ENCODE measurements at places on chromosomes 1 and 21.

DNA sequence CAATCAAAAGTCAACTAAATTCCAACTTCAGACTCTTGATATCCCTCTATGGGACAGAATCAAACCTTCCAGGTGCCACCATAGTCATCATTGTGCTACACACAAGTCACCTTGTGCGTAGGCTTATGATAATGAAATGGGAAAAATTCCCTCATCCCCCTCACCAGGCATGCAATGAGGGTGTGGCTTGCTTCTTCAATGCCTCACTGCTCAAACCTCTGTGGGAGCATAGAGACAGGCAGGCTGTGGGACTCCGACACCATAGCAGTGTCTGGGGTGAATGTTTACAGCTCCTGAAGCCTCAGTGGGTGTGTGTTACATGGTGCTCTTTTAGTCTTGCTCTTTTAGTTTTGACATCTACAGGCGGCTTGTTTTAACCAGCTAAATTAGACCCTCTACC lies 42.4 kb downstream of the ZNF697 start:
- DNase-seq = no peak

GRCh38 chr1:9671377-9672140 lies 20.0 kb downstream of the PIK3CD start:
- peak; percentile 47 for DNase-seq

DNA sequence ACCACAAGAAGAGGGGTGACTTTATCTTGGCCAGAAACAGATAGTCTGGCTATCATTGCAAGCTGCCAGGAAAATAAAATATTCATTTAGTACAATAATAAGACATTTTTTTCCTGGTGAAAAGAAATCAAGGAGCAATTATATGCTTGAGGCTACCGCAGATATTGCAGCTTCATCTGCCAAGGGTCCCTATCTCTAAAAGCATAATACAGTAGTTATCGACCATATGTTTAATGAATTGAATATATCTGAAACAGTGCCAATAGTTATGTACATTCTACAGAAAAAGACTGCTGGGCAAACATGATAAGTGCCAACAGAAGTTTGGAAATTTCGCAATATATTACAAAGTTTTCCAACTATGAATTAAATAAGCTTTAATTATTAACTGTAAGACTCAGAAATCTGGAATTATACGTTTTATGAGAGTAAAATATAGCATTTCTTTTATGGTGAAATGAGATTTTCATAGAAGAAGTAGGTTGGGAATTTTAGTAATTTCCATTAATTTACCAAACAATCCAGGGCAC lies 561.1 kb upstream of the ZP4 start:
- no peak for DNase-seq

- DNase-seq = no peak
Measured at GRCh38 chr1:236073307-236073897, 8.5 kb upstream of the NID1 start.

- no peak for DNase-seq
Measured at GRCh38 chr1:178531887-178532286, 19.0 kb downstream of the TEX35 start.

GRCh38 chr1:180594723-180595122 lies 36.0 kb downstream of the OVAAL start:
- DNase-seq = no peak

DNA sequence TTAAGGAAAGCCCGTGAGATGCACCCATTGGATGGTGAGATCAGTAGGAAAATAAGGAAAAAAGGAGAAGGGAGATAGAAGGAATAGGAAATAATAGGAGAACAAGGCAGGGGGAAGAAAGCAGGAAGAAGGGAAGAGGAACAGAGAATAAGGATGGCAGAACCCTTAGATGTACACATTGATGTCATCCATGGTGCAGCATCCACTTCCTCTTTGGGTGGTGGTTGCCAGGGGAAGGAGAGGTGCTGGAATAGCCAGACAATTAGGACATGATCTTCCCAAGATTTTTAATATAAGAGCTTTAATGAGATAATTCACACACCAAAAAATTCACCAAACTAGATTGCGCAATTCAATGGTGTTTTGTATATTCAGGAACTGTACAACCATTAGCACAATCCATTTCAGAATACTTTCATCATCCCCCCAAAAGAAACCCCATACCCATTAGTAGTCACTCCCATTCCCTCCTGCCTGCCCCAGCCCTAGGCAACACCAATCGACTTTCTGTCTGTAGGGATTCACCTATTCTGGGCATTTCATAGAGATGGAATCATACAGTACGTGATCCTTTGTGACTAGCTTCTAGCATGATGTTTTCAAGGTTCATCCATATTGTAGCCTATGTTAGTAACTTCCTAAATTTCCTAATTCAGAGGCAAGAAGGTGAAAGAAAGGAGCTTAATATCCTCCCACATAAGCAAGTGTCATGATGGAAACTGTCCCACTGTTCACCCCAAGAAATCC lies 121.4 kb downstream of the PLXNA2 start:
- no peak for DNase-seq

DNA sequence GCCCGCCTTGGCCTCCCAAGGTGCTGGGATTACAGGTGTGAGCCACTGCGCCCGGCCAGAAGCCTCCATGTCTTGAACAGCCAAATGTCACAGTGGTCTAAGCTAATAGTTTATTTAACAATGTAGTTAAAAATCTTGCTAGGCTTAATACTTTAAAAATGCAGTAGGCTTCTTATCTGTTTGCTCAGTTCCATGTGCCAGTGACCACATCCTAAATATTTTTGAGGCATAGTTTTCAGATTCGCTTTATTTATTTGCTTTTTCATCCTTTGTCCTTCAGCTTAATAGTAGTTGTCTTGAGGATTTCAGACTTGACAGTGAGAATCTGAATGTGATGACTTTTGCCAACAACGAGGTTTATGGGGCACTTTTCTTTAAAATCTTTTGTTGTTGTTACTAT lies 59.9 kb upstream of the PRRX1 start:
- no peak for DNase-seq

All from HTR-8/SVneo (cell line).